Lower lobe of right lung (tissue), 2 donors: ENCODE measurements at places on chromosomes 1 and 21. TPM values are rescaled to one million over a fixed set of nuclear protein-coding genes. Genes with fewer than 3 reads are reported as not detected.

GRCh38 chr1:29458737-29459619, 222.7 kb downstream of the PTPRU start:
- H3K27ac ChIP-seq, result no peak overlapping the region
- H3K4me3 ChIP-seq, result no peak overlapping the region
- no peak for DNase-seq
- no peaks in the 10 kb centered on the region for H3K36me3 ChIP-seq

GRCh38 chr1:68503085-68503484, 6.2 kb upstream of the DEPDC1 start:
- no peak overlapping the region for H3K27ac ChIP-seq
- H3K4me3 ChIP-seq, result no peak overlapping the region
- H3K4me1 ChIP-seq, result no peaks in the 10 kb centered on the region
- H3K27me3 ChIP-seq, result no peaks in the 10 kb centered on the region

DNA sequence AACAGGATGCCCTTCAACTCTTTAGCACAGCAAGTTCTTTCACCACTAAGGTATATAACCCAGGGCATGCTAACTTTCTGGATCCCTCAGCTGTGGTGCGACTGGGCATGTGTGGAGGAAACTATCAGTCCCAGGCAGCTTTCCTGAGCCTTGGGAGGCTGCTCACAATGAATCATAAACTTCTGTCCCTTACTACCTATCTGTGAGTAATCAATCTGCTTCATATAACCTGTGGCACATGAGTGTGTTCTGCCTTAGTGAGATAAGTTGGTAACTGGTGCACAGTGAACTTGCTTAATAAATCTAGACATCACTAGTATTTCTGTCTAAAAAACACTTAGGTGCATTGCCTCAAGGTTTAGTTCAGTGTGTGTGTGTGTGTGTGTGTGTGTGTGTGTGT, 158.0 kb downstream of the GPATCH2 start:
- no peaks in the 10 kb centered on the region for H3K36me3 ChIP-seq
- H3K27me3 ChIP-seq, result no peaks in the 10 kb centered on the region
- H3K4me3 ChIP-seq, result no peak overlapping the region
- no peak overlapping the region for H3K27ac ChIP-seq
- H3K4me1 ChIP-seq, result no peaks in the 10 kb centered on the region
- DNase-seq, result no peak

- H3K27me3 ChIP-seq, result peaks cover 9% of the 10 kb centered on the region
- no peak for DNase-seq
- no peaks in the 10 kb centered on the region for H3K4me1 ChIP-seq
Observed at GRCh38 chr1:33880305-33880704, 16.4 kb downstream of the HMGB4 start.

GRCh38 chr1:30768159-30768829, 10.7 kb upstream of the LAPTM5 start:
- H3K27me3 ChIP-seq, result no peaks in the 10 kb centered on the region
- H3K36me3 ChIP-seq, result no peaks in the 10 kb centered on the region
- no peaks in the 10 kb centered on the region for H3K4me1 ChIP-seq
- no peak overlapping the region for H3K4me3 ChIP-seq
- H3K27ac ChIP-seq, result no peak overlapping the region

GRCh38 chr1:39452540-39452939, 38.9 kb upstream of the BMP8A start:
- DNase-seq, result no peak
- H3K27me3 ChIP-seq, result no peaks in the 10 kb centered on the region
- H3K36me3 ChIP-seq, result peaks cover 100% of the 10 kb centered on the region
- no peak overlapping the region for H3K27ac ChIP-seq
- H3K4me3 ChIP-seq, result no peak overlapping the region

DNA sequence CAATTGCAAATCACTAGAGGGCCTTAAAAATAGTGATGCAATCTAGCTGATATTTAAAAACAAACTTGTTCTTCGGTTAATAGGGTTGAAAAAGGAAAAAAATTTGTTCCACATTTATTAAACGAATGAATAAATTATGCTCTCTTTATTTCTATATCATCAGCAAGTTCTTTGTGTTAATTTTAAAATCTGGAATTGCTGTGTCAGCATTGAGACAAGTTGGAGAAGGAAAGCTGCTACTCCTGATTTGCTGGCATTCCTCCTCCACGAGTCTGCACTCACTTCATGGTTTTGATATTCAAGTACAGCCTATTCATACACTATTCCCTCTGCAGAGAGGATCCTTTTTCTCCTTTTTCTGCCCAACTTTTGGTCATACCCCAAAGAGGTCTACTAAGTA, 117.6 kb downstream of the MRPL39 start:
- H3K27ac ChIP-seq, result no peak overlapping the region
- H3K4me3 ChIP-seq, result no peak overlapping the region
- no peaks in the 10 kb centered on the region for H3K4me1 ChIP-seq

DNA sequence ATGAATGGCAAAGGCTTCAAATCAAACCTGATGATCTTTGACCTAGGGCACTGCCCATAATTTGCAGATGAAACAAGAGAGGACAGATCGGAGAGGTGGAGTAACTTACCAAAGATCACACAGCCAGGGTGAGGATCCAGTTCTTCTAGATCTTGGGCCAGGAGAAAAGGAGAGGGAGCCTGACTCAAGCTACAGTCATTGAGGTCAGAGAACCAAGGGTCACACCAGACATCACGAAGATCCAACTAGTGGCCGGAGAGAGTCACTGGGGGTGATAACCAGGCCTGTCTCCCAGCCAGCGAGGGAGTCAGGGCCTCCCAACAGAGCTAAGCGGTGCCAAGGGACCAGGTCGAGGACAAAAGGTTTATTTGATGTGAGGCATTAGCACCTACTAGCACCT, 115.0 kb downstream of the RIPK4 start:
- no peak for DNase-seq
- peak overlapping the region; percentile 11 for H3K27ac ChIP-seq
- peaks cover 11% of the 10 kb centered on the region for H3K4me1 ChIP-seq
- H3K27me3 ChIP-seq, result no peaks in the 10 kb centered on the region
- no peaks in the 10 kb centered on the region for H3K36me3 ChIP-seq

DNAH14 gene
- total RNA-seq, result 14.4 TPM

VHLL gene
- not detected for total RNA-seq
